ENCODE measurements at places on chromosomes 16 and 17. TPM values are rescaled to one million over a fixed set of nuclear protein-coding genes. Genes with fewer than 3 reads are reported as not detected.

The CCL2 gene
- polyA plus RNA-seq = 0.49 TPM

DNA sequence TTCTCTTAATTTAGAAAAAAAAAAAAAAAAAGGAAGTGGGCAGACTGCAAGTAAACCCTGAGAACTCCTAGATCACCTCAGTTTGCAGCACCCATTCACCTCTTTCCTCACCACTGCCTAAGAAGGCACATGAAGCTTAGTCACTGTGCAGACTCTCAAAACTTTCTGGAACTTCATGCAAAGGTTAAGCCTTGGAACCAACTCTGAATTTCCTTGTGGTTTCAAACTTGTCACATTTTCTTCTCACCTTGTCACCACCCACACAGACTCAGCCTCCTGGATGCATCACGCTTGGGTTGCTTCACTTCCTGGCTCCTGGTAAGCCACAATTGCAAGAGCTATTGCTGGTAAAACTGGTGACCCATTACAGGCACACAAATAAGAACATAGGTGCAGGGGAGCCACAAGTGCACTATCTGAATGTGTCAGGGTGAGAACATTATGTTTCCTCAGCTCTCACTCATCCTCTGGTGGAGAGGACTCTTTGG, 15.0 kb upstream of the CPD start:
- peak; percentile 78 for DNase-seq

DNA sequence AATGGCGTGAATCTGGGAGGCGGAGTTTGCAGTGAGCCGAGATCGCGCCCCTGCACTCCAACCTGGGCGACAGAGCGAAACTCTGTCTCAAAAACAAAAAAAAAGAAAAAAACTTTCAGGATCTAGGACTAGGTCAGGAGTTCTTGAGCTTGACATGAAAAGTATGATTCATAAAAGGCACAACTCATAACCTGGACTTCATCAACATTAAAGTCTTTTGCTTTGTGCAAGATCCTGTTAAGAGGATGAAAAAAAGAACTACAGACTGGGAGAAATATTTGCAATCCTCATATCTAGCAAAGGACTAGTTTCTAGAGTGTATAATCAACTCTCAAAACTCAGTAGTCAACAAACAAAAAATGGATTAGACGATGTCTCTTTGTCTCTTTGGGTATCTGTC, 40.0 kb downstream of the TBC1D16 start:
- DNase-seq = no peak

GRCh38 chr16:64513871-64514270, 608.0 kb downstream of the CDH11 start:
- DNase-seq = no peak

- no peak for DNase-seq
Measured at GRCh38 chr17:19457830-19458271, 46.8 kb downstream of the RNF112 start.

- DNase-seq = no peak
Measured at GRCh38 chr17:45287526-45288500, 25.9 kb upstream of the SPATA32 start.

The SPN gene
- 0.07 TPM for polyA plus RNA-seq

- DNase-seq = no peak
Measured at GRCh38 chr17:74687886-74688285, 24.8 kb downstream of the CD300LF start.

- no peak for DNase-seq
Measured at GRCh38 chr16:72922714-72923113, 125.2 kb downstream of the ZFHX3 start.

DNA sequence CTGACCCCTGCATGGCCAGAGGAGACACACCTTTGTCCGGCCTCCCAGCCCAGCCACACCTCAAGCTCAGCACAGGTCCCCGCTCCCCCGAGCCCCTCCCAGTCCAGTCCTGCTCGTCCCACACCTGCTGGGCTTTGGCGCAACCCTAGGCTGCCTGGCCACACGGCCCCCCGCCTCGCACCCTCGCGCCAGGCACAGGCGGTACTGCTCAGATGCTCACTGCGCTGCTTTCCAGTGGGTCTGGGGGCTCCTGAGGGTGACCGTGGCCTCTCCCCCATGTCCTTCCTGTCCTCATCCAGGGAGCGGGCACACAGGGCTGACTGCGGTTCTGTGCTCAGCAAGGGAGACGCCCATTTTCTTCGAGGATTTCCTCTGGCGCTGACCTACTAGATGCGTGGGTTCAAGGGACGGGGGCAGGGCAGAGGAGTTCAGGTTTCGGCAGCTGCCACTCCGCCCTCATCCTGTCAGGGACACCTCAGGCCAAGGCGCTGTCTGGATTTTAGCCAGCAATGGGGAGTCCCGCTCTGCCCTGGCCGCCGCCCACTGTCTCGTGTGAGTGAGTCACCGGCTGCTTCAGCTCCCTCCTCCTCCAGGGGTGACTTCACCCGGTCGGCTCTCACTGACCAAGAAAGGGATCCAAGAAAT, 118.0 kb upstream of the ZNF469 start:
- DNase-seq = peak; percentile 79

- no peak for DNase-seq
Measured at GRCh38 chr17:62566996-62567578, 60.4 kb upstream of the MRC2 start.

The GINS2 gene
- 11.2 TPM for polyA plus RNA-seq

DNA sequence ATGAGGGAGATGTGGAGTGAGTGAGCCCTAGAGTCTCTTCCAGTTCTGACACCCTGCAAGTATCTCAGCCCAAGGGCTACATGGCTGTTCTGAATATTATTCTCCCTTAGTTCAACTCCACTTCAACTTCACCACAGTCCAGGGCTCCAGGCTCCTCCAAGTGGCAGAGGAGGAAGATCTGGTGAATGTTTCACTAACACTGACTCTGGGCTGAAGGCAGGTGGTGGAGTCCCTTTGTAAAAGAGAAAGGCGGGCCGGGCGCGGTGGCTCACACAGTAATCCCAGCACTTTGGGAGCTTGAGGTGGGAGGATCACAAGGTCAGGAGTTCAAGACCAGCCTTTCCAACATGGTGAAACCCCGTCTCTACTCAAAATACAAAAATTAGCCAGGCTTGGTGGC, 13.6 kb downstream of the CCDC92B start:
- DNase-seq = no peak

GRCh38 chr16:558298-559020, 1.7 kb upstream of the PRR35 start:
- DNase-seq = no peak

DNA sequence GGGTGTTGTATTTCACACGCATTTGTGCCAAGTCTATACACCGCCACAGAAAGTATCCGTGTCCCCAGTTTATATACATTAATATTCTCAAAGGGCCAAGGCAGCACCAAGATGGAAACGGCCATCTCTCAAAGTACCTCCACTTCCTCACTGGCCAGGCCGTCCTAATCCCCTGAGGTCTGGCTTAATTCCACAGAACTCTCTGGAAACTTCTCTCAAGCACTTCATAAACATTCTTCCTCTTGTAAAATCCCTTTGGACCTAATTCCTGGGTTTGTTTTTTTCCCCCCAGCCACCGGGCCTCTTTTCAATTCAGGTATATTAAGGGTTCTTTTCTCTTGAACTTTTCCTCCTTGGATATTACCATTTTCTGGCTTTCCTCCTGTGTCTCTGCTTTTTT, 5.1 kb upstream of the ERN1 start:
- no peak for DNase-seq

DNA sequence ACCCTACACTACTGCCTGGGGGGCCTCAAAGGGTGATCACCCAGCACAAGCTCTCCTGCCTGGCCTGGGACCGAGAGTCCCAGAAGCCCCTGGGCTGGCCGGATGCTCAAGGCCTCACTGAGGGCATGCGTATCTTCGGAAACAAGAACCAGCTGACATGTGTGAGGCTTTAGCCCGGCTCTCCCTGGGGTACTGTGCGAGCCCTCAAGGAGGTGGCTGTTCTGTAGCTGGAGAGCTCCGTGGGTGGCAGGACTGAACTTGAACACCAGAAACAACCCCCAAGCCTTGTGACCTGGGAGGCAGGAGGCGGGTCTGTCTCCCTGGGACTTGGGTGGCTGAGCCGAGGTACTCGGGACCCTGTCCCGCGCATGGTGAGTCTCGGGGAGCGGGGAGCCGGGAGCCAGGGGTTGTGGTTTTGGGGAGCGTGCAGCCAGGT, 7.0 kb downstream of the DPEP1 start:
- no peak for DNase-seq

The KRTAP3-2 gene
- not detected for polyA plus RNA-seq

DNA sequence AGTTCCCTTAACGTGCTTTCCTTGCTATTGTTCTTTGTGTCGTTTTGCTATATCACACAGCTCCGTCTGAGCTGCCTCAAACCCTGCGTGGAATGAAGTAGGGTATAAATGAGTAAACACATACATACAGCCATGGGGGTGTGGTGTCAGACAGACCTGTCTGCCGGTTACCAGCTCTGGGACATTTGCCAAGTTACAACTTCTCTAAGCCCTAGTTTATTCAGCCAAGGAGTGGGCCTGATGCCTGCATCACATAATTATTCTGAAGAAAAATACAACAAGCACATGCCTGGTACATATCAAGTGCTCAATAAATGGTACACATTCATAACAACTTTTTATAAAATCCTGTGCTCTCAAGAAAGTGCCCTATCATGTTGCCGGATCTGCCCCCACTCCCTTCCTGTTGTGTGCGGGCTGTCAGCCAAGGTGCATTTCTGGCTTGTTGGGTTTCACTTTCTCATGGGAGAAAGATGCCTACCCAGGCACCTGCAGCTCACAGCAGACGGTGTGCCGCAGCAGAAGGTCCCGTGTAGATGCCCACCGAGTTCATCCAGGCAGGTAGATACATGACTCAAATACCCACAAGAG, 30.5 kb downstream of the SMPD3 start:
- DNase-seq = no peak

DNA sequence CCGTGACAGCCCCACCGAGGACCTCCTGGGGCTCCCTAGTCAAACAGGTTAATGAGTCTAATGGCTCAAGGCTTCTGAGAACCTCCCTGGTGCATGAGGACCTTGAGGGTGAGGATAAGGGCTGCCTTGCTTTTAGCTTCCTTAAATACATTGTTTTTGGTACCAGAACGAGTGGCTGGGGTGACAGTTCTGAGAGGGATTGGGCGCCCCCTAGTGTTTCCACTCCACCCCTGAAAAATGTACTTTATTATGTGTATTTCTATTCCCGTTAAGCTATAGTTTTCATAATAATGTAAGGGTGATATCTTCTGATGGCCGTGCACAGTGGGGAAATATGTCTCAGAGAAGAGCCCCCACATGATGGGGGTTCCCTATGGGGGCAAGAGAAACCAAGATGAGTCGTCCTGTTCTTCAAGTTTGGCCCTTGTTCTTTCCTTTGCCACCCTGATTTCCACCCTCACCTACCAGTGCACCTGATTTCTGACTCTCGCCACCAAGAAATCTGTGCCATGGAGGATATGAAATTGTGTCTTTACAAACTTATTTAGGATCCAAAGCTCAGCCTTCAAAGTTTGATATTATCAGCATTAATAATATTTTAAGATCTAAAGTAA, 14.5 kb upstream of the VWA3A start:
- DNase-seq = no peak

The MYH8 gene
- not detected for polyA plus RNA-seq

- DNase-seq = peak; percentile 70
Measured at GRCh38 chr17:35432176-35433074, at the start of gene SLFN12. Gene SLFN12 (minus strand): TSS chr17:35432500. CDS start chr17:35423028, 9,472 bp downstream.

The TMC7 gene
- polyA plus RNA-seq = 6.4 TPM

GRCh38 chr17:44375196-44376017, 11.8 kb upstream of the FAM171A2 start:
- no peak for DNase-seq

- DNase-seq = no peak
Measured at GRCh38 chr17:9484789-9485188, 90.8 kb downstream of the STX8 start.

The RNF135 gene
- polyA plus RNA-seq = 13.5 TPM

DNA sequence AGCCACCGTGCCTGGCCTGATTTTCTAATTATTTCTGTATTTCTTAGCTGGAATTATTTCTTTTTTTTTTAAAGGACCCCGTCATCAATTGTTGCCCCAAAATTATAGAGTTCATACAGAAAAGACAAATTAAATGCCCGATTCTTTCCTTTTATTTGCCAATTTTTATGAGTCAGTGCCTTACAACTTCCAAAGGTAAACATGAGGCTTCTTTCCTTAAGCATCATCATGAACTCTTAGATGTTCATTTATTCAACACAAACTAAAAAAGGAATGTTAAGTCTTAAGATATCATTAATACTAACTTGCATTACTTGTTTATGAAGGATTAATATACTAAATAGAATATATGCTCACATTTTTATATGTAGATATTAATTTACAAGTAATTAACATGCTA, 7.2 kb upstream of the ARHGDIA start:
- DNase-seq = no peak

DNA sequence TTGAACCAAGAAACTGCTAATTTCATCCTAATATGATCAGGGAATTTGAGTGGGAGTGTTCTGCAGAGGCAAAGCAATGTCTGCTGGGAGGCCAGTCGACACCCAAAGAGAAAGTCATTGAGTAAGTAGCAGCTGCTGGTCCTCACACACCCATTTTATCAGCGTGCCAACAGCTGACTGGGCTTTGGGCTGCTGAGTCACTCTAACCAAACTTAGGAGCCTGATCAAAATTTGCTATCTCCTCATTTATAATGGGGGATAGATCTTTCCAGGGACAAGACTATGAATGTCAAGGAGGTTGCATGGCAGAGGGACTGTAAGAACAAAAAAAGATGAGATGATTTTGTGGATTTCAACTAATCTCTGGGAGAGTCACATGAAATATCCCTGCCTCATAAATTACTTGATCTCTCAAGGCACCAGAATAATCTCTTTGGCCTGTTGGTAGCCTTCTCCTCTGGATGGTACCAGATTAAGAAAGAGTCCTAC, 32.9 kb downstream of the CPSF4L start:
- DNase-seq = peak; percentile 33

GRCh38 chr17:77353684-77354419, 213.1 kb downstream of the SEC14L1 start:
- no peak for DNase-seq

The KAT7 gene
- polyA plus RNA-seq = 8.0 TPM

- no peak for DNase-seq
Measured at GRCh38 chr17:74604761-74605160, 12.7 kb upstream of the CD300LD start.

The MED9 gene
- 9.8 TPM for polyA plus RNA-seq

DNA sequence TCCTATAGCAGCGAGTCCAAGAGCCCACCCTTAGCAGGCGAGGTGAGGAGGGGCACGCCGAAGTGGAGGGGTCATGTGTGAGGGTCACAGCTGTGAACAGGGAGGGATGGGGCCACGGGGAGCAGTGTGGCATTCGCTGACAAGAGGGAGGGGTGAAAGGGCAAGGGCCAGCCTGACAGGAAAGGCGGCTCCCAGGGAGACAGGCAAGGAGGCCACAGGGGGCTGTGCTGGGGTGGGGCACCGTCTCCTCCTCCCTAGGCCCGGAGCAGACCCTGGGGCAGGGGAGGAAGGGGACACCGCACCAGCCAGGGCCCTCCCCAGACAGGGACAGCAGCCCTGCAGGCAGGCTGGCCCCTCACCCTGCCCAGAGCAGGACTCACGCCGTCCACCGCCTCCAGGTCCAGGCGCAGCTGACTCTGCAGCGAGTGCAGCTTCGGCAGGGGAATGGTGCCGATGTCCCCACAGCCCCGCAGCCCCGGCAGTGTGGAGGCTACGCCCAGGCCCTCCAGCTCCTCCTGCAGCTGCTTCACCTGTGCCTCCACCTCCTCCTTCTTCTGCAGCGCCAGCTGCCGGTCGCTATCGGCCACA, 15.1 kb downstream of the GNPTG start:
- DNase-seq = no peak

Measured in keratinocyte (primary cell).